ENCODE measurements at places on chromosomes 2 and 18. TPM values are rescaled to one million over a fixed set of nuclear protein-coding genes. Genes with fewer than 3 reads are reported as not detected.

GAL3ST2 gene
- not detected for total RNA-seq

- no peak for DNase-seq
These were observed 1.7 kb downstream of the SCN1A start for GRCh38 chr2:166126007-166126639.

DNA sequence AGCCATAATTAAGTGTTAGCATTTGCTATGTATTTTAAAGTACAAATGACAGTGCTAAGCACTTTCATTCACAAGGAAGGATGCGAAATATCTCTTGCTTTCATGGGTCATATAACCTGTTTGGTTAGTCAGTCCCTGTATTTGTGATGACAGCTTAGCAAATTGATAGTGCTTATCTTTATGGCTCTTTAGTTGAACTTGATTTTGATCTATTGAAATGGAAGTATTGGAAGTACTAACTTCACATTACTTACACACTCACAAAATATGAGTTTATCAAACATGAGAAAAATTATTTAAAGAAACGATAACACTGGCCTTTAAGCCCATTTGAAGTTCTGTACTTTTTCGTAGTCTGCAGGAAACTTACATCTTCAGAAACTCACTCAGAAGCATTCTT lies 97.4 kb upstream of the NEUROD1 start:
- no peak for DNase-seq

GRCh38 chr2:164928101-164928673 lies 27.1 kb downstream of the SLC38A11 start:
- DNase-seq, result no peak

- no peak for DNase-seq
These were observed 149.0 kb upstream of the CYP1B1 start for GRCh38 chr2:38224821-38225437.

DNA sequence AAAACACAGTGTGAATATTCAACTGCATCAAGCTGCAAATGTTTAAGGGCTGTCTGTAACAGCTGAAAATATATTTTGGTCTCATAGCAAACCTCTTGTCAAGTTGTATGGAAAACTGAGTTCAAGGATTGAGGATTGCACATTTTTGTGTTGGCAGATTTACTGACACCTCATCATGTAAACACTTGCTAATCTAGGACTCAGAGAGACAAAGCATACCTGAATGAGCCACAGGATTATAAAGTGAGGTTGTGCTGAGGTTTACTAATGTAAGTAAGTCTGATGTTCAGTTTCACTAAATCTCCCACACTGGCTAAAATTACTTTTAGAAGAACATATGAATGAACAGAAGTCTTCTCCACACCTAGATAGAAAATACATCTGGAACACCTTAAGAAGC lies 1993.1 kb upstream of the CELF4 start:
- DNase-seq, result no peak

HOXD4 gene
- total RNA-seq, result 17.1 TPM

HAT1 gene
- total RNA-seq, result 32.7 TPM

- DNase-seq, result no peak
These were observed 144.7 kb downstream of the NDUFA10 start for GRCh38 chr2:239880396-239880795.

FAM136A gene
- total RNA-seq, result 14.2 TPM

DNA sequence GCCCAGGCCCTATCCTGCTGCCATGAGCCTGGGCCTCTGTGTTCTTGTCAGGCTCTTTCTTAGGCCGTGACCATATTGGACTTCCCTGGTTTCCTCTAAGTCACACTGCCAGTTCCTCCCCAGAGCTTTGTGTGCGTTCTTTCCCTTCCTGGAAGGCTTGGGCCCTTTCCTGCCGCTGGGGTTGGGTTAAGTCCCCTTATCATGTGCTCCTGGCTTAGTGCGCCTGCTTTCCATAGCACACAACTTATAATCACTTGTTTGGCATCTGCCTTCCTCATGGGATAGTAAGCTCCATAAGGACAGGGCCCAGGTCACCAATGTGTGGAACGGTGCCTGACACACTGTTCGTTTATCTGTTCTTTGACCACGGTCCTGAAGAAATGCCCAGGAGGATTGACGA lies 31.3 kb downstream of the NIFK start:
- no peak for DNase-seq

GRCh38 chr2:43714164-43714563 lies 37.9 kb upstream of the C1GALT1C1L start:
- DNase-seq, result no peak

- no peak for DNase-seq
These were observed 27.3 kb downstream of the ITGAV start for GRCh38 chr2:186617148-186617547.

MYO5B gene
- 13.0 TPM for total RNA-seq

- DNase-seq, result no peak
These were observed 12.2 kb upstream of the COL5A2 start for GRCh38 chr2:189191766-189192165.

DNA sequence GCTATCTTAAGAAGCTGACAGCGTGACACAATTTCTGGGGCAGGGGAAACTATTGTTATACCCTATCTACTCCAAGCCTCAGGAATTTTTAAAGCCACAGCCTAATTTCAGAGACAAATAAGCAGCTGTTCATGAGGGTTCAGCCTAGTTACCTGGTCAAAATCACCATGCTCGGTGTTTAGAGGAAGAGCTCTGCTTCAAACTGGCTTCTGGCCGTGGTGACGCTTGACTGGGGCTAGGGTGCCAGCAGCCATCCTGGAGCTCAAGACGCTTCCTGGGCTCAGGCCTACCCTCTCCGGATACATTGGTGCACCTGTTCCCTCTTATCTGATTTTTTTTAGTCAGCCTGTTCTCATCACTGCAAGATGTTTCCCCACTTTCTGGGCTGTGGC lies 41.7 kb downstream of the FRZB start:
- no peak for DNase-seq

DNA sequence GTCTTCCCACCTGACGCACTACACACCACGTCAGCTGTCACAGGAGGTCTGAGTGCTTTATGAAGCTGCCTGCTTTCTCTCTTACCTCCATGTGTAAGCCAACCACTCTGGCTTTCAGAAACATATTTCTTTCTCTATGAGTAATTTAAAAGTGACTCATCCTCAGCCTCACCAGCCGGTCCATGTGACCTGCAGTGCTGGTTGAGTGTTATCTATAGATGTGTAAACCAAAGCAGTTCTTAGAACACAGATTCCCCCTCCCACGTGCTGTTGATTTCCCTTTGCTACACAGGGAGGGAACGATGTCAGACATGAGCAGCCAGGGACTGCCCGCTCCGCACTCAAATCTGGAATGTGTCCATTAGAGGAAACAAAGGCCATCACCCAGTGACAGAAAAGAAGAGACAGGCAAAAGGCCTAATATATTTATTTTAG lies 157.8 kb downstream of the BCL2 start:
- no peak for DNase-seq

Measured in tibial nerve (tissue), 4 donors.